CD4-positive, alpha-beta T cell treated with Interleukin-6 at 100 ng/mL for 8 hours (primary cell): ENCODE measurements at places on chromosomes 12 and 14.

DNA sequence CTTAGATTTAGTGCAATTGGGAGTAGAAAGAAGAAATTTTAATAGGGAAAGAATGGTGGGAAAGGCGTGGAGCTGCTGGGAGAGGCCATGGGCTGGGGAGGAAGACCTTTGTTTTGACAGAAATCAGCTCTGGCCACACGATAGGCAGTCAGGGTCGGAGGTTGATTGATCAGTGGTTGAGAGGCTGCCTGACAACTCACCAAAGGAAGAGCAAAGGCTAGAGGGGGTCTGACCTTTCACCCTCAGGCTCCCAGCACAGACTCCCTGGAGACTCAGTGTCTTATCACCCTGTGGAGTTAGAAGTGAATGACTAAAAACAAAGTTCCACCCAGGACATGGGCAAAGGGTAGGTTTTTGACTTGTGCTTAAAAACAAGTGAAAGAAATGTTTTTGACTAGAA is 18.0 kb upstream of the NKX2-8 start:
- DNase-seq: no peak

DNA sequence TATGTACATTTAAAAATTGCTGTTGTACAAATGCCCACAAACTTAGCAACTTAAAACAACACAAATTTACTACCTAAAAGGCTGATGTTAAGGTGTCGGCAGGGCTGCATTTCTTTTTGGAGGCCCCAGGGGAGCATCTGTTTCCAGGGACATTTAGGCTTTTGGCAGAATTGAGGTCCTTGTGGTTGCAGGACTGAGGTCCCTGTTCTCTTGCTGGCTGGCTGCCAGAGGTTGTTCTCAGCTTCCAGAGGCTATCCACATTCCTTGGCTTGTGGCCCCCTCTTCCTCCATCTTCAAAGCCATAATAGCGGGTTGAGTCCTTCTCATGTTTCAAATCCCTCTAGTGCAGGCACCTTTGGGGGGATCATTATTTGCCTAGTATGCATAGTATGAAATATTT is 22.4 kb upstream of the KRT83 start:
- no peak for DNase-seq

- DNase-seq: no peak
Observed at GRCh38 chr12:5522432-5523335, 90.8 kb downstream of the NTF3 start.

DNA sequence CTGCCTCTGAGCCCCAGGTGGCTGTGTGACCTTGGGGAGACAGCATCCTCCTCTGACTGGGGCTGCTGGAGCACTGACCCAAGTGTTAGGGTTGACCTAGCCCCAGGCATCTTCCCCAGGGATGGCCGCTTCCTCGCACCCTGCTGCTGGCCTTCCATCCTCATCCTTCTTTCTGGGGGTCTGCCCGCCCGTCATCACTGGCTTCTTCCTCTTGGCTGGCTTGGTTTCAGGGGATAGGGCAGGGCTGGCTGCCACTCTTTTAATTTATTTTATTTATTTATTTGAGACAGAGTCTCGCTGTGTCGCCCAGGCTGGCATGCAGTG is 3.5 kb downstream of the TEDC1 start:
- no peak for DNase-seq

DNA sequence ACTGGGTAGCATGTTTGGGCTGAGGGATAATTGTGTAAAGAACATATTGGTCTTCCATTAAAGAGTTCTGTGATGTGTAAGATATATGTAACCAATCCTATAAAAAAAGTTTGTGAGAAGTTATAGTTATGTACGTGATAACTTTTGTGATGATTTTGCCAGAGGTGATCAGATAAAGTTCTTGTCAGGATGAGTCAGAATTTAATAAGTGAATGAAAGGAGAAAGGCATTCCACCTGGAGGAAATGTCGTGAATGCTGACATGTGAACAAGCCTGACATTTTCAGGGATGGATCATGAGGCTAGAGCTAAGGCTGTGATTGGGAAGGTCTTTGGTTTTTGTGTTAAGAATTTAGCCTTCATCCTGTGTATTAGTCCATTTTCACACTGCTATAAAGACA is 241.5 kb downstream of the SNAPC1 start:
- DNase-seq: no peak

DNA sequence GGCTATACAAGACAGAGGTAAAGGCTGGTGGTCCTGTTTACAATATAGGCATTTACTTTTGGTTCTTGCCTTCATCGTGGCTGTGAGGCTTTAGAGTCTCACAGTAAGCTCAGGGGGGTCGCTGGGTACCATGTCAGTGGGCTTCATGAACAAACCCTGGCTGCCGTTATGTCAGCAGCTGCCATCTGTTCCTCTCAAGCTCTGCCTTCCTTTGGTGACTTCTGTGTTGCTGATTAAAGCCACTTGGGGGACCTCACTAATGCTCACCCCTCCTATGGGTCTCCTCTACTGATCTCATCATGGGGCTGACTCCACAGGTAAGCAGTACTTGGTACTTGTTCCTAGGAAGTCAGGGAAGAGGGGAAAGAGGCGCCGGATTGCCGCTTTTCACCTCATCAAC is 268.7 kb downstream of the TTC6 start:
- DNase-seq: no peak

GRCh38 chr14:39988939-39989338 is 556.7 kb upstream of the FBXO33 start:
- no peak for DNase-seq

GRCh38 chr14:63088865-63089264 is 43.6 kb upstream of the KCNH5 start:
- no peak for DNase-seq

DNA sequence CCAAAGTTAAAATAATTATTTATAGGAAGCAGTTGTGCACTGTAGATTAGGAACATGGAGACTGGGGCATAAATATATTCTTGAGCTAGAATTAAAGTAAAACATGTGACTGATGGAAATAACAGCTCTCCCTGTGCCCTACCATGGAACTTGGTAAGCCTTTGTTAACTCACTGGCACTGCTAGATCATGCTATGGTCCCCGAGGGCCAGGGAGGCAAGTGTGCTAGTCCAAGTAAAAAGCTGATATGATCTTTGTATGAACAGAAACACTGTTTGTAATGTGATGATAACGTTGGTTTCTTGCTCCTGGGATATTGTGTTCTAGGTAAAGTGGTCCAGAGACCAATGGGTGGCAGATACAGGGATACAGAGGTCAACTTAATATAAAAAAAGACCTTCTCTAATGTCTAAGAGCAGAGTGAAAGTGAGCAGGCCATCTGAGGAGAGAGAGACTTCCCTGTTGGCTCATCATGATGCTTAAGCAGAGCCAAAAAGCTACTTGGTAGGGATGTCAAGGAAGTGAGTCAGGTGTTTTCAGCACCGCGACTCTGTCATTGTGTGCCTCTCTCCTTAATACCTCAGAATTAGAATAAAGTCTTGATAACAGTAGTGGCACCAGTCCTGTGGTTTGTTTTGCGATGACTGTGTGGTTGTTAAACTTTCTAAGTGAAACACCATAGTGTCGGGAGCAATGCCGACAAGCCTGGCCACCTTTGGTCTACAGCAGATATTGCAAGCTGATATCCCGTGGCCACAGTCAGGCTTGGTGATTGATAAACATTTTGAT is 27.6 kb downstream of the BICD1 start:
- DNase-seq: peak; percentile 48

DNA sequence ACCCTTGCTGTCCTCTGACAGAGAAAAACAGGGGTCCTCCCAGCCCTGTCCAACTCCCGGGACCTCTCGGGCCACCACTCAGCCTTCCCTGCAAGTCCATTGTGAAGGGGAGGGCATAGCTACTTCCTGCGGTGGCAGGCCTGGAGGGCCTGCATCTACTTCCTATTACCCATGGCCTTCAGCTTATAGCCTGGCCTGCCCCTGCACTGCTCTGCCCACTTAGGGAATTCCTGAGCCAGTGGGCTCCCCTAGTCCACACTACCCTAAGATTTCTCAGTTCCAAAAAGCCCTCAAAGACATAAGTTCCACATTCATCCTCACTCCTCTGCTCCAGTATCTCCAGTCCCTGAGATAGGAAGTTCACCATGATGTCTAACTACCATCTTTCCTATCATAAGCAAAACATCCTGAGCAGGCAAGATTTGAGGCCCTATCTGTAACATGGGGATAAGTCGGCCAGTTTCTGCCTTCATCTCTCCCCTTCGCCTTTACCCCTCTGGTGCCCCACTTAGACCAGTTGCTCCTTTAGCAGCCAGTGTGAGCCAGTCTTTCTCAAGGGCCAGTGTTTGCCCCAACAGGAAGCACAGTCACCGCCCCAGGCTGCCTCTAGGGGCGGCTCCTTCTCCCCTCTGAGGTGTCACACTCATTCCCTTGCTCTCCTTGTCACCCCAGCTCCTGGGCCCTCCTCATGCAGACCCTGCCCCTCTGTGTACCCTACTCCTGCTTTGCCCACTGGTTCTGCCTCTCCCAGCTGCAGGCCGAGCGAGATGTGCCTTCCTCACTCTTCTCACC is 10.9 kb downstream of the HDAC7 start:
- peak; percentile 35 for DNase-seq

- no peak for DNase-seq
Observed at GRCh38 chr12:55703288-55703687, 4.4 kb downstream of the ITGA7 start.

DNA sequence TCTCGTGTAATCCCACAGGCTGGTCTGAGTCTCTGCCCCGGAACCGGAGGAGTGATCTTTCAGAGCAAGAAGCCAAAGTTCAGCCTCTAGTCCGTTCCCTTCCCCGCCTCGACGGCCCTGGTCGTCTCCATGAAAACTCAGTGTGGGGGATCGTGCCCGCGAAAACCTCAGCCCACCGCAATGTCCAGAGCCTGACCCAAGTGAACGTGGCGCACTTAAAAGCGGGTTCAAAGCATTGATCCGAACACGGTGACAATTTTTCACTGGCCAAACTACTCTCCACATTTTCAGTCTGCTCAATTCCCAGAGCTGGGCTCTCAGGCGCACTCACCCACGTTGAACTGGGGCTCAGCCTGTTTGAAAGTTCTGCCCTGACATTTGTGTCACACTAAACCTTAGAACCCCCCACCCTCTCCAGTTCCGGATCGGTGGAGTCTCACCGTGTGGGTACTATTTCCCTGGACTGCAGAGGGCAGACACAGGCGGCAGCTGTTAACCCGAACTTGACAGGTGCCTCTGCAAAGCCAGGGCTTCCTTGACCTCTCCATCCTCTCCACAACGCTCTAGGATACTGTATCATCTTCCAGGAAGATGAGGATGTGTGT is 886 bp upstream of the PRICKLE1 start:
- no peak for DNase-seq

- DNase-seq: no peak
Observed at GRCh38 chr12:7190268-7191055, 976 bp downstream of the PEX5 start.

GRCh38 chr12:71216725-71217579 is 59.2 kb upstream of the TSPAN8 start:
- no peak for DNase-seq

- DNase-seq: no peak
Observed at GRCh38 chr14:95204705-95205104, 47.4 kb upstream of the DICER1 start.

- no peak for DNase-seq
Observed at GRCh38 chr14:68622856-68623255, 170.0 kb downstream of the ZFP36L1 start.

DNA sequence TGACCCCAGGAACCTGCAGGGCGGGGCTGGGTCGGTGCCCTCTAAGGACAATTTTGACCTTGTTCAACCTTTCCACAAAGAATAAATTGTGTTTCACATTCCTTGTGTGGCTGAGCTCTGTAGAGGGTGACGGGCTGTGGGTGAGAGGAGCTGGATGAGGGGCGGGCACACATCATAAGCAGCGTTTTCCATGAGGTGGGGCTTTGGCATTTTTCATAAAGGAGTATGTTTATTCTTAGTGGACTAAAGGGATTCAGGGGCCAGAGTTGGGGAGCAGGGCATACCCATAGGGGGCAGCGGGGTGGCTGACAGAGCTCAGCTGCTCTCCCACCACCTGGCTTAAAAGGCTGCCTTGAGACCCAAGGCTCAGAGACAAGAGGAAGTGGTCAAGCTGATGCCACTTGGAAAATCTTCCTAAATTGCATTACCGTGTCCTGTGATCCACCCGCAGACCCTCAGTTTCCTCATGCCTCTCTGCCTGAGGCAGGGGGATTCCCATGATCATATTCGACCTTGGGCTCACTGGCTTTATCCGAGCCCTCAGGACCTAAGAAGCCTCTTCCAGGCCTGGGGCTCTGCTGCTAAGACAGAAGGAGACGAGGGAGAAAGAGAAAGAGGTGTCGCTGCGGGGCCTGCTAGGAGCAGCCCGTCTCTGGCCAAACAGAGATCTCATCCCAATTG is 11.4 kb downstream of the MMP14 start:
- DNase-seq: no peak

GRCh38 chr12:122022393-122023338 is 982 bp downstream of the BCL7A start:
- no peak for DNase-seq

DNA sequence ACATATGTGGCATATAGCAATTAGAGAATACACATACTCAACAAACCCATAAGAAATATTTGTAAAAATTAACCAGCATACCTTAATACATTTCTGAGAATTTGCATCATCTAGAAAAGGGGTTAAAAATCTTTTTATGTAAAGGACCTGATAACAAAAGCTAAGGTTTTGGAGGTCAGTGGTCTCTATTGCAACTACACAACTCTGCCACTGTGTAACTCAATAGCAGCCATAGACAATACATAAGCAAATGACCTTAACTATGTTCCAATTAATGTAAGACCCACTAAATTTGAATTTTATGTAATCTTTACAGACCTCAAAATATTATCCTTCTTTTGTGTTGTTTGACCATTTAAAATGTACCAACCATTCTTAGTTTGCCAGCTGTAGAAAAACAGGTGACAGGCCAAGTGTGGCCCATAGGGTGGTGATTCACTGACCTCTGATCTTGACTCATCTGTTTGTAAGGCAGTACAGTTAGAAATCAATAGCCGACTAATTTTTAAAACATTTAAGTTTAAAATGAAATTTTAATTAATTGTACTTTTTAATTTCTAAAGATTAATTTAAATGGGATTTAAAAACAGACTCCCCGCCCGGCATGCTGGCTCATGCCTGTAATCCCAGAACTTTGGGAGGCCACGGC is 7.4 kb upstream of the EPS8 start:
- no peak for DNase-seq

- DNase-seq: no peak
Observed at GRCh38 chr14:69084023-69084422, 68.9 kb downstream of the DCAF5 start.

DNA sequence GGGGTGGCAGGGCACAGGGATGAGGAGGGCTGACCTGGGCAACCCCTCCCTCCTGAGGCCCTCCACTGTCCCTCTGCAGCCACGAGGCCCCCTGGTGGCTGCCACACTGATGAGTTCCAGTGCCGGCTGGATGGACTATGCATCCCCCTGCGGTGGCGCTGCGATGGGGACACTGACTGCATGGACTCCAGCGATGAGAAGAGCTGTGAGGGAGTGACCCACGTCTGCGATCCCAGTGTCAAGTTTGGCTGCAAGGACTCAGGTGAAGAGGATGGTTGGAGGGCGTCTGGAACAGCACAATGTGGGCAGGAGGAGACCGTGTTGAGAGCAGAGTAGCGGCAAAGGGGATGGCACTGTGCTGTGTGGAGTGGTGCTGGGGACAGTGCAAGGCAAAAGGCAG is 25.7 kb upstream of the LRP1-AS start:
- DNase-seq: no peak

- peak; percentile 21 for DNase-seq
Observed at GRCh38 chr14:99395909-99396530, 84.6 kb downstream of the SETD3 start.

GRCh38 chr12:49294086-49294803 is 702 bp upstream of the PRPH start:
- DNase-seq: no peak
